ENCODE measurements at places on chromosomes 12 and 14. TPM values are rescaled to one million over a fixed set of nuclear protein-coding genes. Genes with fewer than 3 reads are reported as not detected.

PTGES3 gene
- total RNA-seq, result 113 TPM

CD9 gene
- total RNA-seq, result 144 TPM

B4GALNT3 gene
- total RNA-seq, result not detected

KRT72 gene
- total RNA-seq, result not detected

SIX4 gene
- 17.6 TPM for total RNA-seq

DUSP16 gene
- total RNA-seq, result 15.4 TPM

KERA gene
- not detected for total RNA-seq

MAP1LC3B2 gene
- total RNA-seq, result 0.26 TPM

DIO3 gene
- total RNA-seq, result 7.2 TPM

CALCOCO1 gene
- total RNA-seq, result 84.1 TPM

PRH2 gene
- total RNA-seq, result 0.48 TPM

SOX5 gene
- total RNA-seq, result 12.4 TPM

PLEKHG3 gene
- 3.2 TPM for total RNA-seq

FKBP3 gene
- total RNA-seq, result 45.8 TPM

FOXN4 gene
- not detected for total RNA-seq

DENND5B gene
- total RNA-seq, result 5.6 TPM

HCAR1 gene
- 0.08 TPM for total RNA-seq

SLC25A21 gene
- 1.0 TPM for total RNA-seq

DPPA3 gene
- total RNA-seq, result not detected

CCND2 gene
- total RNA-seq, result 67.9 TPM

RNASE2 gene
- not detected for total RNA-seq

RNFT2 gene
- 2.1 TPM for total RNA-seq

CLEC4E gene
- total RNA-seq, result not detected

TMEM119 gene
- 42.8 TPM for total RNA-seq

RNASE3 gene
- not detected for total RNA-seq

KCNH5 gene
- 0.24 TPM for total RNA-seq

RPL6 gene
- total RNA-seq, result 2,050 TPM

CRIP2 gene
- total RNA-seq, result 117 TPM

ANKRD52 gene
- 14.5 TPM for total RNA-seq

TSPAN8 gene
- total RNA-seq, result 0.13 TPM

FAM181A gene
- total RNA-seq, result not detected

CCDC38 gene
- total RNA-seq, result not detected

DNAI7 gene
- total RNA-seq, result not detected

RASAL1 gene
- total RNA-seq, result not detected

PTGR2 gene
- total RNA-seq, result 3.5 TPM

LGR5 gene
- not detected for total RNA-seq

SSPN gene
- total RNA-seq, result 13.3 TPM

PIP4P1 gene
- total RNA-seq, result 16.9 TPM

TPPP2 gene
- total RNA-seq, result not detected

CEP128 gene
- 1.4 TPM for total RNA-seq

OR6C2 gene
- total RNA-seq, result not detected

DAO gene
- not detected for total RNA-seq

TMTC1 gene
- total RNA-seq, result 30.9 TPM

TRHDE gene
- 16.8 TPM for total RNA-seq

MYO1H gene
- total RNA-seq, result not detected

CABP1 gene
- total RNA-seq, result 0.88 TPM

All from epithelial cell of alveolus of lung (primary cell).